ENCODE measurements at places on chromosomes 12 and 14.

GRCh38 chr12:106284358-106285105 is 18.0 kb upstream of the TCP11L2 start:
- no peak for DNase-seq

DNA sequence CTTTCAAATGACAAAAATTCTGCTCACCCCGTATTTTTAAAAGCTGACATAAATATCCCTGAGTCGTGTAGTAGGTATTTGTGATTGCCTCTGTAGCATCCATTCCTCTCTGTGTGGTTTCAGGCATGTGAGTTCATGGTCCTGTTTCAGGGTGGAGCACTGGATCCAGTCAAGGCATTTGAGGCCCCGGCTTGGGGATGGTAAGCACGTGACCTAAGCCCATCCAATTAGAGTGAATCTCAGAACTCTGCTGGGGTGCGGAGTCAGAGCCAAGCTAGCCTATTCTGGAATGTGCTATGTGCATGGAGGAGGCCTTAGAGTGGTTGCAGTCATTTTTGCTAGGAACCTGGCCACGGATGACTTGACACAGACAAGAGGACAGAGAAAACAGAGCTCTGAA is 4.3 kb upstream of the CSRP2 start:
- no peak for DNase-seq

- no peak for DNase-seq
Measured at GRCh38 chr12:943051-943450, 6.4 kb downstream of the RAD52 start.

DNA sequence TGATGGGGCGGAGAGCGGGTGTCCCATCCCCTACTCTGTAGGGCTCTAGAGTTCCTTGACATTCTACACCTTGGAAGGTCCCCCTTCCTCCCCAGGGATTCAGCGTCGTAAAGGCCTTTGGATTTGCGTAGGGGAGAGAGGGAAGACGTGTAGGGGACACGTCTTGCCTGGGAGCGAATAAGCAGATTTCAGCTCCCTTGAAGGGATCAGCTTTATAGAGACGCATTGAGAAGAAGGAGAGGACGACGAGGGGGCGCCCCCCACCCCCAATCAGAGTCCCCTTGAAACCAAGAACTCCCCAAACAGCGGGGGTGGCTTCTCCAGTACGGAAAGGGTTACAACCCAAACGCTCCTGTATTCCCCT is 324 bp downstream of the CALCOCO1 start:
- DNase-seq = no peak

DNA sequence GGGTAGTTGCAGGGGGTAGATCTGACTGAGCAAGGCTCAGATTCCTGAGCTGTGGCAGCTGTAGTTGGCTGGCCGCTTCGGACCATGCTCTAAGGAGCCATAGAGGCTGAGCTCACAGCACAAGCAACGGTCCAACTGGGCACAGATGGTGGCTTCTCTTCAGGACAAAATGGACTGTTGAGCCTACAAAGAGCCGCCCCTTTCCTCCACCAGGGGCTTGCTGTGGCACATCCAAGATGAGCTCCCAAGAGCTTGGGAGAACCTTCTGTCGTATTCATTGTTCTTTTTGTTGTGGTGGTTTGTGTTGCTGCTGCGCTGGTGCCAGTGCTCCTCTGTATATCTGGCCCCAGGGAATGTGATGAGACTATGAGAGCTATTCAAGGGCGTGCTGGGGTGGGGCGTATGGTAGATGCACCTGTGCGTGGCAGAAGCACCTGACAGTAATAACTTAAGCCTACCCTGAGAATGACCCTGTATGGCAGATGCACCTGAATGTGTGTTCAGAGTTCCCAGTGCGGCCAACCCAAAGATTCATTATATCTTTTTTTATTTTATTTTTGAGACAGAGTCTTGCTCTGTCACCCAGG is 17.8 kb upstream of the LGALS3 start:
- DNase-seq = no peak

DNA sequence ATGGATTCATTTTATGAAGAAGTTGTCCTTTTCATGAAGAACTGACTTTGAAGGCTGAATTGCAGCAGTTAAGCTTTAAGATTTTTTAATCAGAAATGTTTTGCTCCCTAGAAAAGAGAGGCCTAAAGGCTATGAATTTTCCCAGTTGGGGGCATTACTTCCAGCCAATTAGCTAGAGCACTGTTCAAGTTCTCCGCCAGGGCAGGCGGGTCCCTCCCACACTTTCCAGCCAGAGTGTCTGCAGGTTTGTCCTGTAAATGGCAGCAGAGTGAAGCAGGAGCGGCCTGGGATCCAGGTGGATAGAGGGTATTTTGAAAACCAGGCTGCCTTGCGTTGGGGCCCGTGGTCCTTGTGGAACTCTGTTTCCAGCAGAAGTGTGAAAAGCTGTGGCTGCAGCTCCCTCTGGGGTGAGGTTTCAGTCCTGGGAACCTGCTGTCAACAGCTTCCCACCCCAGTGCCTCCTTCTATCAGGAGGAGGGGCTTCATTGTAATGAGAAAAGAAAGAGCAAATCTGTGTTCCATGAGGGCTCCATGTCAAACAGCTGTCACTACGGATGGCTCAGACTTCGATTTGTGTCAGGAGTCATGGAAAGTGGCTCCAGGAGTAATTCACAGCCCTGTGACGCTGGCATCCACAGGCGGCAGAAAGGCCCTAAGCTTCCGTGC is 210.7 kb upstream of the TMEM132C start:
- no peak for DNase-seq

- DNase-seq = no peak
Measured at GRCh38 chr12:69484428-69484827, 14.2 kb downstream of the FRS2 start.

GRCh38 chr12:21328578-21328977 is 6.1 kb downstream of the SLCO1A2 start:
- DNase-seq = no peak

- no peak for DNase-seq
Measured at GRCh38 chr12:48980389-48980952, 2.3 kb downstream of the WNT1 start.
